RPMI7951 (cell line): ENCODE measurements at places on chromosomes 7 and 10. TPM values are rescaled to one million over a fixed set of nuclear protein-coding genes. Genes with fewer than 3 reads are reported as not detected.

The PNLIPRP1 gene
- not detected in 2 replicates for total RNA-seq

The CUZD1 gene
- total RNA-seq, result 0.48 and 0.59 TPM in 2 replicates

The SPOCK2 gene
- 0.10 and 0.72 TPM in 2 replicates for total RNA-seq

The PTPRZ1 gene
- total RNA-seq, result 4.6 and 10.0 TPM in 2 replicates

The KCND2 gene
- total RNA-seq, result not detected in 2 replicates

The PPP1R17 gene
- total RNA-seq, result not detected in 2 replicates
